ENCODE measurements at places on chromosomes 13 and 19.
A peak's percentile ranks its signal among the peaks of the same experiment; 100 is the strongest.

- DNase-seq, result no peak
Measured at GRCh38 chr19:29302002-29302928, 89.3 kb upstream of the UQCRFS1 start.

GRCh38 chr19:3557461-3558248, at the start of gene MFSD12:
TSS of gene MFSD12 (minus strand) at chr19:3557586. CDS start at chr19:3557403, 183 bp downstream.
- peak; percentile 96 for DNase-seq

GRCh38 chr19:40469011-40469410, 2.2 kb downstream of the SPTBN4 start:
- no peak for DNase-seq

- DNase-seq, result no peak
Measured at GRCh38 chr19:44003461-44004009, 778 bp downstream of the ZNF230 start.

GRCh38 chr19:18388960-18389725, 3.2 kb downstream of the GDF15 start:
- DNase-seq, result no peak

DNA sequence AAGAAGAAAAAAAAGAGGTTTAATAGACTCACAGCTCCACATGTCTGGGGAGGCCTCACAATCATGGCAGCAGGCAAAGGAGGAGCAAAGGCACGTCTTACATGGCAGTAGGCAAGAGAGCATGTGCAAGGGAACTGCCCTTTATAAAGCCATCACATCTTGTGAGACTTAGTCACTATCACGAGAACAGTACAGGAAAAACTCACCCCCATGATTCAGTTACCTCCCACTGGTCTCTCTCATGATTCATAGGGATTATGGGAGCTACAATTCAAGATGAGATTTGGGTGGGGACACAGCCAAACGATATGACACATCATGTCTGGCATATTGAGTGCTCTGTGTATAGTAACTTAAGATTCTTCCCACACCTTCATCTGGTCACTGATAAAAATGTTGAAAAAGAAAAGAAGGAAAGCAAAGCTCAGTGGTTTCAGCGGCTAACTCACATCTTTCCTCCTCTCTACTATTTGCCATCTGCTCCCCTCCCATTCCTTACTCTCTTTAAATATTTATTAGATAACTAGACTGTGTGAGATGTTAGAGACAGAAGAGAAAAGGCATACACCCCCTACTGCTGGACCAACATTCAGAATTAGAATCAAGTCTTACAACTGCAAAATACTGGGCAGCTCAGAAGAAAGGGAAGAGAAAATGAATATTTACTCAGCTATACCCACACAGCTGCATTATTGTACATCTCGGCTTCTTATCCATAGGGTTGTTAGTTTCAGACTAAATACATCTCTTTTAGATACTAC, 60.1 kb upstream of the AKAP11 start:
- no peak for DNase-seq

DNA sequence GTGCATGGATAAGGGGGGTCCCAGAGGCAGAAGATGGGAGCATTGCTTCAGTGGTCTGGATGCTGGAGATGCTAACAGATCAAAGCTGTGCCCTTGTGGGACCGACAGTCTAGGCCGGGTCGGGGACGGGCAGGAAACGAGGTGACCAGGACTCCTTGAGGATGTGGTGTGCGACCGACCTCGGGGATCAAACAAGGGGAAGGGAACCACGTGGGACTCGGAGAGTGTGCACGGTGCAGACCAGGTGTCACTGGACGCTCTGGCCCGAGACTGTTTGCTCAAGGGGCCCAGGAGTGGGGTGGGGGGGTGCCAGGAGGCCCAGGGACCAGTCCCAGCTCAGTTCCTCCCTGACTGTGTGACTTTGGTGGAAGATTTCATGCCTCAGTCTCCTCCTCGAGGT, 6.0 kb downstream of the NFIC start:
- no peak for DNase-seq

DNA sequence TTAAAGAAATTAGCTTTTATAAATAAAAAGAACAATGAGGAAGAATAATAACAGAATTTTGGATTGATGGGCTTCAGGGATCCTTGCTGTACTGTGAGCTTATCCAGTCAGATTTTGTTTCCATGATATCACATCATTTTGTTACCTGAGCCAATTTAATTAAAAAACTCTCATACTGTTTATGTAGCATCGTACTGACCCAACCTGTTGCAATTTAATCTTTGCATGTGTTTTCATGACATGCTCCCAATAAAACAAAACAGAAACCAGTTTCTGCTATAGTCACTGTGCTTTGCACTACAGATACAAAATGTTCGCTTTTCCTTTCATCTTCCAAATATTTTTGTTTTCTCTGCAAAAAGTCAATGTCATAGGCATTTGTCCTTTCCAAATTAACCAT, 109.7 kb upstream of the RNF113B start:
- DNase-seq, result no peak

GRCh38 chr19:4908781-4909155, 533 bp upstream of the UHRF1 start:
- no peak for DNase-seq

- peak; percentile 23 for DNase-seq
Measured at GRCh38 chr19:38317104-38317612, 1.4 kb upstream of the YIF1B start.

DNA sequence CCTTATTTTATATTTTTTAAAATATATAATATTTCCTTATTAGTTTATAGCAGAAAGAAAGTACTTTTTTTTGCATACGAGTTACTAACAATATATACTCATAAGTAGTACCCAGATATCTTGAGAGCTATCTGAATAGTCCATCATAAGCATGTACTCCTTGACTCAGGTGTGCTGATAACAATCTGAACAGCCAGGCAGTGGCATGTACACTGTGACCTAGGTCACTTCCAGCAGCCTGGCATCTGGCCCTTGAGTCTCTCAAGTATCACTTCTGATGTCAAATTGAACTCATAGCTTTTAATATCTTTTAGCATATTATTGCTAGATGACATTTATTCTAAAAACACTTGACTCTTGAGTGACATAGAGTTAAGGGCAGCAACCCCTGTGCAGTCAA, 1576.7 kb downstream of the SLITRK1 start:
- no peak for DNase-seq

- DNase-seq, result peak; percentile 3
Measured at GRCh38 chr13:21426238-21426637, 32.9 kb downstream of the ZDHHC20 start.

DNA sequence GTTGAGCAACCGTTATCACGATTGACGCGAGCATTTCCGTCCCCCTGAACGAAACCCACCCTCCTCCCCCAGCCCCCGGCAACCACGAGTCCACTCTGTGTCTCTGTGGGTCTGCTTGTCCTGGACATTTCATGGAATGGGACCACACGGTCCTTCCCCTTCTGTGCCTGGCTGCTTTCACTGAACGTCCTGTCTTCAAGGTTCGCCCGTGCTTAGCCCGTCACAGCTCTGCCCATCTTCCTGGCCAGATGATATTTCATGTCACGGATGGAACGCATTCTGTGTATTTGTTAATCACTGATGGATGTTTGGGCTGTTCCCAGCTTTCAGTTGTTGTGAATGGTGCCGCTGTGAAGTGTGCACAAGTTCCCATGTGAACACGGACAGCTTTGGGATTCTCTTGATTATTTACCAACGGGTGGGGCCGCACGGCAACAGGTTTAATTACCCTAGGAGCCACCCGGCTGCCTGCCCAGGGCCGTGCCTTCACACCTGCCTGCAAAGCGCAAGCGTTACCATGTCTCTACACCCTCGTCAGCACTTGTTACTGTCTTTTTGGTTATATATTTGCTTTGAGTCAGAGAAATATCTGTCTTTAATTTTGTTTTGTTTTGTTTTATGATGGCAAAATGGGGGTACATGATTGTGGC, 42.5 kb downstream of the RASA3 start:
- no peak for DNase-seq

DNA sequence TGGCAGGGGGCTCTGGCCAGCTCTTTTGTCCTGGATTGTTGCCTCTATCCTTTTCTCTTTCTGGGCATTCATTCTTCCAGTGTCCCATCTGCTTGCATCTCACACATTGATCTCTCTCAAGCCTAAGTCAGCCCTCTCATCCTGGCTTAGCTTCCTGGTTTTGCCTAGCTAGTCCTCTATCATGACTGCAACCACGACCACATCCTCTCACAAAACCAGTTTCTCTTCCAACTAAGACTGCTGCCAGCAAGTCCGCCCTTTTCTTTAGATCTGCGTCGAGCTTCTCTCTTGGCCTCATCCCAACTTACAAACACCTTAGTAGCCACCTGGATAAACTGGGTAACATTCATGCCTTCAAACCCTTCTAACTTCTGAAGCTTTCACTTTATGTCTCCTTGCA, 212.2 kb upstream of the HTR2A start:
- no peak for DNase-seq

DNA sequence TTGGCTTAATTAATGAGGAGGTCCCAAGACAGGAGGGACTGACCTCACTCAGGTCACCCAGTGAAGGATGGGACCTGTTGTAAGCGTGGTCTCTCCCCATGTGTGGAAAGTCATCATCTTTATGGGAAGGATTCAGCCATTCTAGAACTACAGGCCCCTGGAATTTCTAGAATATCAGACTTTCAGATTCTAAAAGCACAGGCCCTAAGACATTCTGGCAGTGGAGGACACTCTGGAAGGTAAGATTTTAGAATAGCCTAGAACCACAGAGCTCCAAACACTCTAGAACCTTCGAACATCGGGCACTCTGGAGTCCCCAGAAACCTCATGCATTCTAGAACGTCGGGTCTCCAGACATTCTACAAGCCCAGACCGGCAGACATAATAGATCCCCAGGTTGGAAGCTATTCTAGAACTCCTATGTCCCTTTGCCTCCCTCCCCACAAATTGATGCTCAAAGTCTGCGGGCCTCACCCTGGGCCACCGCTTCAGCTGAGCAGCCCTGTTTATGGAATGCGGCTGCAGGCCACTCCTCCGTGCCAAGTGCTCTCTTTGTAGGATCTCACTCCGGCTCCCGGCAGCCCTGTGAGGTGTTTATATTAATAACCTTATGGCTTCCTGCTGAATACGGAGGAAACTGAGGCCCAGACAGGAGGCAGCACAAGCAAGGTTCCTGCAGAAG, 1.9 kb upstream of the KLK15 start:
- DNase-seq, result no peak

All from CD4-positive, alpha-beta T cell treated with Interferon alpha-2 for 1 hour (primary cell).